ENCODE measurements at places on chromosomes 5 and 9. TPM values are rescaled to one million over a fixed set of nuclear protein-coding genes. Genes with fewer than 3 reads are reported as not detected.

The PTPRD gene
- 6.1 TPM for total RNA-seq

The PLPPR1 gene
- not detected for total RNA-seq

The PCDHGC4 gene
- 2.5 TPM for total RNA-seq

The DMRT3 gene
- total RNA-seq, result not detected

The CD74 gene
- 341 TPM for total RNA-seq

The SH3RF2 gene
- total RNA-seq, result 350 TPM

The FBP2 gene
- not detected for total RNA-seq

The GFPT2 gene
- 15.3 TPM for total RNA-seq

The PPP6C gene
- total RNA-seq, result 35.9 TPM

The GNA14 gene
- total RNA-seq, result 1.7 TPM

The SPEF2 gene
- total RNA-seq, result 2.7 TPM

The TAF11L10 gene
- not detected for total RNA-seq

The C5orf34 gene
- 1.0 TPM for total RNA-seq

The C9orf153 gene
- 0.42 TPM for total RNA-seq

The ADRB2 gene
- total RNA-seq, result 5.4 TPM

The PCDHGB4 gene
- 5.4 TPM for total RNA-seq

The EQTN gene
- not detected for total RNA-seq

The ZNF189 gene
- 17.5 TPM for total RNA-seq

The ASPN gene
- total RNA-seq, result 4.5 TPM

The MAMDC4 gene
- total RNA-seq, result 12.9 TPM

The UBE2QL1 gene
- 22.1 TPM for total RNA-seq

The HTR1A gene
- total RNA-seq, result not detected

The ACOT12 gene
- not detected for total RNA-seq

The ZNF354C gene
- 5.4 TPM for total RNA-seq

The SLC36A3 gene
- total RNA-seq, result not detected

The DMGDH gene
- 1.3 TPM for total RNA-seq

The FAM200C gene
- total RNA-seq, result 4.3 TPM

The CCDC171 gene
- total RNA-seq, result 1.7 TPM

The PCA3 gene
- not detected for total RNA-seq

The CSF2 gene
- not detected for total RNA-seq

The CTSV gene
- 0.27 TPM for total RNA-seq

The SLC2A6 gene
- total RNA-seq, result 2.4 TPM

The PCDHB6 gene
- 0.32 TPM for total RNA-seq

The FSD1L gene
- 4.8 TPM for total RNA-seq

The IFNA21 gene
- total RNA-seq, result not detected

The TSSK1B gene
- not detected for total RNA-seq

The OCLN gene
- total RNA-seq, result 1.6 TPM

The ZBTB26 gene
- total RNA-seq, result 5.4 TPM

The SOX30 gene
- not detected for total RNA-seq

The ANKRD34B gene
- total RNA-seq, result not detected

The PCDHB2 gene
- total RNA-seq, result 2.2 TPM

The GGTA1 gene
- total RNA-seq, result 28.3 TPM

The SLC30A5 gene
- 30.2 TPM for total RNA-seq

The FEM1C gene
- total RNA-seq, result 43.1 TPM

The MCTP1 gene
- 6.4 TPM for total RNA-seq

The NEUROG1 gene
- not detected for total RNA-seq

The CNOT8 gene
- 26.1 TPM for total RNA-seq

The MELK gene
- total RNA-seq, result 0.64 TPM

The FGF10 gene
- 0.59 TPM for total RNA-seq

The BAAT gene
- total RNA-seq, result not detected

Measured in left ventricle myocardium superior (tissue), 1 donor.